ENCODE measurements at places on chromosomes 7 and 10.

DNA sequence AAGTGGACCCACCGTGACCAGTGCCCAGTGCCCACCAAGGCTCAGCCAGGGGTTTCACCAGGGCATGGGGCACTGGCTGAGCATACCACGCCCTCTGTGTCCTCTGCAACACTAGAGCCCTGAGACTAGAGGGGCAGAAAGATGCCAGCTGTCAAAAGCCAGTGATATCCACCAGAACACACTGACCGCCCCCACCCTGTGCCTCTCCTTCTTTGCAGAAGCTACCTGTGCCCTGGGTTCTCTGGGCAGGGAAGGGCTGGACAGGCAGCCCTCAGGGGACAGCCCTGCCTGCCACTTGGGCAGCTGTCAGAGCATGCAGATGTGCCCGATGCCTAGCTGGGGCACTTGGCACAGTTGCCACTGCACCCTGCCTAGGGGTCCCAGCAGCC, 494 bp downstream of the VSIR start:
- no peak for DNase-seq

- no peak for DNase-seq
These were observed 102.4 kb downstream of the USP6NL start for GRCh38 chr10:11509036-11509435.

- no peak for DNase-seq
These were observed 10.1 kb upstream of the TMEM196 start for GRCh38 chr7:19783541-19783940.

DNA sequence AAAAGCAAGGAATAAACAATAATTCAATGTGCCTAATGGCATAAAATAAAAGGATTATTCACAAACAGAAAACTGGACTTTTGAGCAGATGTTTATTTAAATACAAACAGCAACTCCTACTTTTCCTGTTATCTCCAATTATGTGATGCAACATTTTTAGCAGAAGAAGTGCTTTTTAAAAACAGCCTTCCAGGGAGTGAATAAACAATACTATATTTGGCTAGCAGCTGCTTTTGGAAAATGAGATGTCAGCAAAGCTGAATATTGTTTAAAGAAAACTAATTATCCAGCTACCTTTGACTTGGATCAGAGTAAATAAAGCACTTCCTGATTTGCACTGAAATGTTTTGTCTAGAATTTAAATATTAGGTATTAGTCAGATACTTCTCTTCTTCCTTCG, 23.2 kb downstream of the CDK1 start:
- no peak for DNase-seq

- no peak for DNase-seq
These were observed 4.4 kb downstream of the NACAD start for GRCh38 chr7:45084336-45084735.

GRCh38 chr10:113979409-113979808, 64.3 kb upstream of the ADRB1 start:
- DNase-seq = no peak

DNA sequence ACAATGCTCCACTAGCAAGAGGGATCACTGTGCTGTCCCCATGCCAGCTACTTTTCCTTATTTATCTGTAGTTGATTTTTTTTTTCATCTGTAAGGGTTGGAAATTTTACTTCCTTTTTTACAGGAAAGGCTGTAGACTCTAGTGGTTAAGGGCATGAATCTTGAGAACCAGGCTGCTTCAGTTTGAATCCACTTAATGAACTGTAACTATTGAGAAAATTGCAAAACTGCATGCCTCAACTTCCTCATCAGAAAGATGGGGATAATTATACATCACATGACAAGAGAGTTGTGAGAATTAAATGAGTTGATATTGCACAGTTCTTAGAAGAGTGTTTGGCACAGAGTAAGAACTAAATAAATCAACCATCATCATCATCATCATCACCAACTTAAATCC, 106.4 kb upstream of the GSDME start:
- no peak for DNase-seq

GRCh38 chr7:74030861-74031260, 2.9 kb downstream of the ELN start:
- no peak for DNase-seq

DNA sequence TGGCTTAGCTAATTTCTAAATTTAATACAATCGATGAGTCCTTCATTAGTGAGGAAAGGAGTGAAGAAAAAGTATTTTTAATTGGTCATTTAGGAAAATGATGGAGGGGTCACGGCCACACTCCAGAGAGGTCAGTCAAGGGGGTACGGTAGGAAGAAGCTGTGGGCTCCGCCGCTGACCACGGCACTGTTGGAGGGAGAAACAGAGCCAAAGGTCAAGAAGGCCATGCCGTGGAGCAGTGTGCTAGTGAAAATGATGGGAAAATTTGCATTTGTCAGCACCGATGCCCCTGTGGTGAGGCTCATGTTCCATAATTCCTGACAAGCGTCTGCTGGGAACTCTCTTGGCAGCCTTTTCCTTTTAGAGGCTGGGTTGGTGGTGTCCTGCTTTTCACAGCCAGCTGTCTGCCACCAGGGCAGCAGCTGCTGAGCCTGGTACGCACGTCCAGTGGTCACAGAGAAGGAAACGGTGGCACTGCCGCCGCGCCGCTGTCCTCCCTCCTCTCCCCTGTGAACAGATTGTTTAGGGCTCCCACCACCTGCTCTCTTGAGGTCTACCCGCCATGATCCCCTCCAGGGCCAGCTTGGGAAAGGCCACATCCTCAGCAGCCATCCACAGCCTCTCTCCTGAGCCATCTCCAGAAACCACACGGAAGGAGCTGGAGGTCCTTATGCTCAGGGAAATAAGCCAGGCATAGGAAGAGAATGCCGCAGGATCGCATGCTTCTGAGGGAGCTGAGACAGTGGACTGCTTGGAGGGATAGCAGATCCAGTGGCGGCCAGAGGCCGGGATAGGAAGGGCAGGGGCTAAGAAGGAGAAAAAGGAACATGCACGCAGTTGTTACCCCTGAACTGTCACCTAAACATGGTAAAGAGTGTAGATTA, 263.7 kb upstream of the PPP2R2D start:
- DNase-seq = no peak

DNA sequence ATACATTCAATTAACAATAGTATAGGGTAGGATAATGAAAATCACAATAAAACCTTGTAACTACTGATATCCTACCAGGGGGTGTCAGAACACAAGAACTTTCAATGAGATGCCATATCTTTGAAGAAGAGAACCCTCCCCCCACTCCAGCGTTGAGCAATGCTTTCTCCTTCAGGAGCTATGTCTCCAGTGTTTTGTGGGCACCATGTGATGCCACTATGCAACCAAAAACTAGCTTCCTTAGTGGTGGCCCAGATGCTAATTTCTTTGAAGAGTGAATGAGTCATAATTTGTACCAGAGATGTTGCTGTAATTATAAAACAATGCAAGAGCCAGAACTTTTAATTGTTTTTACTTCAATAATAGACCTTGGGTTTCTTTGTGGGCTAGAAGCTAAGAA, 76.0 kb upstream of the ADO start:
- no peak for DNase-seq

DNA sequence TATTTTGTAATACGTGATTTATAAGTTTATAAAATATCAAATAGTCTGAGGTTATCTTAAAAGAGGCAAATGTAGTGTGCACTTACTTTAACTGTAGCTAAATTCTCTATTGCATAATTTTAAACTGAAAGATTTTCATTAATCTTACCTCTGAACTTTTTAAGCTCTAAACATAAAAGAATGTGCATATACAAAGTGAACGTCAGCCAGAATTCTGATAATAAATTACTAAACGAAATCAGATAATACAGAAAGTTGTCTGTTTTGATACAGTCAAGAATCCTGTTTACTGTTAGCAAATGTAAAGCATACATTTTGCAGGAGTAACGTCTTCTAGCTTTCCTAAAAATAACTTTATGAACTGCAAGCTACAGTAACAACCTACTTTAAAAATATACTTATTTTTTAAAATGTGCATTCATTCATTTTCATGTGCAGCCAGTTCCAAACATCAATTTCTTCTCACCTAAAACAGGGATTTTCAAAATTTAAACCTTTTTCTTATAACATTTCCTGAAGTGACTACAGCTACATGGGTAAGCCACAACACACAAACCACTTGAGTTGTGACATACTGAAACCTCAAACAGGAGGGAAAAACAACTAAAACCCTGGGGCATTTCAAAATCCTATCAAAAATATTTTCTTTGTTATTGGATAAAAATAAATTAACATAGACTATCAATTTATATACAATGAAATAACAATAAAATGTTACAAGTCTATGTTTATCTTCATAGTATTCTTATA, 92.7 kb downstream of the RNLS start:
- DNase-seq = no peak

GRCh38 chr10:61355211-61355610, 98.0 kb downstream of the TMEM26 start:
- no peak for DNase-seq

GRCh38 chr7:130814778-130815335, 80.8 kb upstream of the KLF14 start:
- no peak for DNase-seq

DNA sequence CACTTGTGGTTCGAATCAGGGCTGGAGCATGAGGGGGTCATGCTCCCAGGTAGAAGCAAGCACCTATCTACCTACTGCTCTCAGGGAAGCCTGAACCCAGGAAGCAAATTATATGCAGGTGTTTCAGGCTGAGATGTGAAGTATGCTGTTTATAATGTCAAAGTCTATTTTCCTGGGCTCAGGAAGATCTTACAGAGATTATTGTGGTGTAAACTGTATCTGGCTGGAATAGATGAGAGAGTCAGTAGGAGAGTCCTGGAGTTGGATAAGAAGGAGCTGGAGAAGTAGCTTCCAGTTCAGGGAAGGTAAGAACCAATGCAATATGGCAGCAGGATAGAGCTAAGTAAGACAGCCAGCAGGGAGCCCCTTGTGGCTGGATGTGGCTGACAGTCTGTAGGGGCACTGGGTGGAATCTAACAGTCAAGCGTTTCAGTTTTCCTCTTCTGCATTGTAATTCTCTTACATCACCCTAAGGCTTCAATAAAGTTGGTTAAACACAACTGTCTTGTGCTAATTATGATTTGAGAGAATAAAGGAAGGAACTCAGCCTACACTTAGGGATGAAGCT, 105.9 kb upstream of the EEPD1 start:
- no peak for DNase-seq

GRCh38 chr10:113961182-113962031, 82.3 kb upstream of the ADRB1 start:
- DNase-seq = peak; percentile 67

DNA sequence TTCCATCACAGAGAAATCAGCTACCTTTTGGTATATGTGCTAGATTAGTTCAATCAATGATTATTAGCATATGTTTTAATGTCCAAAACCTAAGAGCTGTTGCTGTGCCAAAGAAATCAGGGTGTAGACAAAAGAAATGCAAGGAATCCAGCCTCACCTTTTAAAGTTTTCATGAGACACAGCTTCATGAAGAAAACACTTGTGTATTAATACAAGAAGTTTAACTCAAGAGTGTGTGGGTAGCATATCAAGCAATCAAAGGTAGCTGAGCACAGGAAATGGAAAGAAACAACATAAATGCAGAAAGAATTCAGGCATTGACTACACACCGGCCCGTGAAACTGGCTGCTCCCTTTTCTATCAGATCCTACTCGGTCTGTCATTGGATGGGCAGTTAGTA, 76.0 kb upstream of the CAV2 start:
- no peak for DNase-seq

DNA sequence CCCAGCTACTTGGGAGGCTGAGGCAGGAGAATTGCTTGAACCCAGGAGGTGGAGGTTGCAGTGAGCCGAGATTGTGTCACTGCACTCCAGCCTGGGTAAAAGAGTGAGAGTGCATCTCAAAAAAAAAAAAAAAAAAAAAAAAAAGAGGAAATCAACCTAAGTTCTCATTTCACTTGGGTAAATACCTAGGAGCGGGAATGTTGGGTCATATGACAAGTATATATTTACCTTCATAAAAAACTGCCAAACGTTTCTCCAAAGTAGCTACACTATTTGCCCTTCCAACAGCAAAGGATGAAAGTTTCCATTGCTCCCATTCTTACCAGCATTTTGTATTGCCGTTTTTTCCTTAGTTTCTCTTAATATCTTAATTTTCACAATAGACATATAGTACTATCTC, 9.8 kb downstream of the P4HA1 start:
- no peak for DNase-seq

- peak; percentile 16 for DNase-seq
These were observed 65.9 kb upstream of the CC2D2B start for GRCh38 chr10:95841661-95842498.

- no peak for DNase-seq
These were observed 33.6 kb downstream of the GHRHR start for GRCh38 chr7:30997316-30997715.

DNA sequence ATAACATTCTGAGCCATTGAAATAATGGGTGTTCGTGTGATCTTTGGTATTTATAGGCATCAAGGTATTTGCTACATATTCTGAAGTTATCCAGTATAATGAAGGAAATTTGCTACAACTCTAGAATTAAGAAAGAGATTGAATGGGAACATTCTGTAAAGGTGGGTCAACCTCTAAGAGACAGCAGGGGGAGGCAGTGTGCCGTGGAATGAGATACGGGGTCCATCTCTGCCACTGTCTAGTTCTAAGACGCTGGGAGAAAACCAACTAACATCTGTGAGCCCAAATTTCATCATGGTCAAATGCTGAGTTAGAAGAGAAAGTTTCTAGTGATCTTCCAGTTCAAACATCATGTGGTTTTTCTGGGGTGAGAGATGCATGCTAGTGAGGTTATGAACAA, 368.9 kb downstream of the SORCS1 start:
- DNase-seq = no peak
